ENCODE measurements at places on chromosomes 13 and 19. TPM values are rescaled to one million over a fixed set of nuclear protein-coding genes. Genes with fewer than 3 reads are reported as not detected.

GRCh38 chr13:75751350-75751749 is 115.2 kb downstream of the LMO7 start:
- H3K4me3 ChIP-seq = no peak overlapping the region
- no peaks in the 10 kb centered on the region for H3K27me3 ChIP-seq
- peaks cover 9% of the 10 kb centered on the region for H3K36me3 ChIP-seq
- H3K4me1 ChIP-seq = peaks cover 5% of the 10 kb centered on the region
- DNase-seq = no peak

GRCh38 chr13:98821372-98822224 is 69.1 kb upstream of the SLC15A1 start:
- no peak overlapping the region for H3K4me3 ChIP-seq
- peaks cover 48% of the 10 kb centered on the region for H3K36me3 ChIP-seq
- H3K27me3 ChIP-seq = no peaks in the 10 kb centered on the region

GRCh38 chr13:98890186-98890585 is 87.7 kb downstream of the DOCK9 start:
- peaks cover 17% of the 10 kb centered on the region for H3K4me1 ChIP-seq
- H3K27me3 ChIP-seq = no peaks in the 10 kb centered on the region
- no peak overlapping the region for H3K27ac ChIP-seq
- peaks cover 41% of the 10 kb centered on the region for H3K36me3 ChIP-seq

The FBXO27 gene
- total RNA-seq = 0.18 TPM

The SIGLEC12 gene
- total RNA-seq = 0.35 TPM

Measured in activated CD4-positive, alpha-beta memory T cell treated with anti-CD3 and anti-CD28 coated beads, Interleukin-2, amount 10 ng/mL, durations not matched to agents 7 days and 5 days (primary cell).